SK-MEL-5 (cell line): ENCODE measurements at places on chromosomes 1 and 21. TPM values are rescaled to one million over a fixed set of nuclear protein-coding genes. Genes with fewer than 3 reads are reported as not detected.
A peak's percentile ranks its signal among the peaks of the same experiment; 100 is the strongest.

DNA sequence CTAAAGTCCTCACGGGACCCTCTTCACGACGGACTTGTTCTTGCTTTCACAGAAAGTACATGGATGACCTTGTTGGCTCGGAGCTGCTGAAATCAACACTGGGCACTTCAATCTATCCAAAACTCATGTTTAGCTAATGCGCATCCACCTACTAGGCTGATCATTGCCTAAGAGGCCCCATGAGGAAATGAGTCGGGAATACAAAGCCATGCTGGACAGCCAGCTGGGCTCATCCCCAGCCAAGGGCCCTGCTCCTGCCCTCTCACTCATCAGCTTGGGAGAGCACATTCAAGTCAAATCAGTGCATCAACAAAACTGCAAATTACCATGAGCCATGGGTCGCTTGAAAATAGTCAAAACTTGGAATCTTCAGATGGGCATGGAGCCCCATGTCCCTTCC lies 14.8 kb upstream of the HEYL start:
- DNase-seq = no peak

Gene CHIA
- not detected in 2 replicates for total RNA-seq

Gene GNAT2
- 0.11 and 0.18 TPM in 2 replicates for total RNA-seq

GRCh38 chr1:179121159-179121938 lies 39.5 kb downstream of the TOR3A start:
- peak; percentile 64 for DNase-seq

Gene CACNA1E
- 0.11 and 0.18 TPM in 2 replicates for total RNA-seq

- DNase-seq = no peak
These were observed 94.2 kb downstream of the PLXNA2 start for GRCh38 chr1:208149776-208150514.

Gene CGN
- total RNA-seq = 1.9 and 2.7 TPM in 2 replicates

GRCh38 chr1:234629026-234629425 lies 19.0 kb upstream of the IRF2BP2 start:
- DNase-seq = no peak

GRCh38 chr1:235342039-235342438 lies 13.7 kb downstream of the GGPS1 start:
- DNase-seq = no peak

DNA sequence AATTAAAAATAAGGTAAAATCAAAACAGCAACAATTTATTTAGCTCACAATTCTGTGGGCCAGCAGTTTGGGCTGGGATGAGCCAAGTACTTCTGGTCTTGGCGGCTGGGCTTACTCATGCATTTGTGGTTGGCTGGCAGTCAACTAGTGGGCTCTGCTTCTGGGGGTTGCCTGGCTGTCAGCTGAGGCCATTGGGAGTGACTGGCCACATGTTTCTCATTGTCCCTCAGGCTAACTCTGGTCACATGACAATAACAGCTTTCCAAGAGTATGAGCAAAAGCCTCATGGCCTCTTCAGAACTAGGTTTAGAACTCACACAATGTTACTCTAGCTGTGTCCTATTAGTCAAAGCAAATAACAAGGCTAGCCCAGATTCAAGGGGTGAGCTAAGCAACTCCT lies 15.6 kb upstream of the CHIA start:
- DNase-seq = peak; percentile 81

Gene LRRC8C
- 2.7 and 3.2 TPM in 2 replicates for total RNA-seq

Gene C1orf87
- total RNA-seq = not detected in 2 replicates

- DNase-seq = no peak
These were observed 124.5 kb upstream of the DPYD start for GRCh38 chr1:98045211-98045766.

- no peak for DNase-seq
These were observed 49.6 kb downstream of the KRTAP19-8 start for GRCh38 chr21:30988706-30989105.

DNA sequence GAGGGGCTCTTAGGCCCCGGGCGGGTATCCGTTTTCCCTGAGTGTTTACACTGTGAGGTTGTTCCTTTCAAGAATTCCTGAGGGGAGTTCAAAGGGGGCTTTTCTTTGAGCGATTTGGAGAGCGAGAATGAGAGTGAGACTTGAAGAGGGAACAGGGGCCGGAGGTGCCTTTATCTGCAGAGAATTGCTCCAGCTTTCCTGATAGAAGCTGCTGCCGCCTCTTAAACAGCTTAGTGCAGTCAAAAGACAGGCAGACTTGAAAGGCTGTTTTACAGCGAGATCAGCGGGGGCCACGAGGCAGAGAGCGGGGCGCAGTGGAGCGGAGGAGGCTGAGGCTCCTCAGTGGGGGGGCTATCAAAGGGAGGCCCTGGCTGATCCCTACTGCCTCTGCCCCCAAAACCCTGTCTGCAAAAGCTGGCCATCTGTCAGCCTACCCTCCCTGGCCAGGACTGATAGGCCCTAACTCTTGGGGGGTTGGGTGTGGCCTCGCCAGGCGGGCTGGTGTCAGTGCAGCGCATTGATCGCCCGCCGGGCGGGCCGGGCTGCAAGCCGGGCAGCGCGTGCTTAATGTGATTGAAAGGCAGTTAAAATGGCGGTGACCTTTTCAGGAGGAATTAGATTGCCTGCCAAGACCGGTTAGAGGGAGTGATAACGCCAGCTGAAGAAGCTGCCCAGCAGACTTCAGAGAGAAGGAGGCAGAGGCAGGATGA lies 36.4 kb downstream of the TMEM53 start:
- no peak for DNase-seq

GRCh38 chr1:118963456-118964430 lies 24.4 kb downstream of the TBX15 start:
- no peak for DNase-seq

GRCh38 chr1:17101261-17101660 lies 18.0 kb downstream of the PADI2 start:
- DNase-seq = no peak

DNA sequence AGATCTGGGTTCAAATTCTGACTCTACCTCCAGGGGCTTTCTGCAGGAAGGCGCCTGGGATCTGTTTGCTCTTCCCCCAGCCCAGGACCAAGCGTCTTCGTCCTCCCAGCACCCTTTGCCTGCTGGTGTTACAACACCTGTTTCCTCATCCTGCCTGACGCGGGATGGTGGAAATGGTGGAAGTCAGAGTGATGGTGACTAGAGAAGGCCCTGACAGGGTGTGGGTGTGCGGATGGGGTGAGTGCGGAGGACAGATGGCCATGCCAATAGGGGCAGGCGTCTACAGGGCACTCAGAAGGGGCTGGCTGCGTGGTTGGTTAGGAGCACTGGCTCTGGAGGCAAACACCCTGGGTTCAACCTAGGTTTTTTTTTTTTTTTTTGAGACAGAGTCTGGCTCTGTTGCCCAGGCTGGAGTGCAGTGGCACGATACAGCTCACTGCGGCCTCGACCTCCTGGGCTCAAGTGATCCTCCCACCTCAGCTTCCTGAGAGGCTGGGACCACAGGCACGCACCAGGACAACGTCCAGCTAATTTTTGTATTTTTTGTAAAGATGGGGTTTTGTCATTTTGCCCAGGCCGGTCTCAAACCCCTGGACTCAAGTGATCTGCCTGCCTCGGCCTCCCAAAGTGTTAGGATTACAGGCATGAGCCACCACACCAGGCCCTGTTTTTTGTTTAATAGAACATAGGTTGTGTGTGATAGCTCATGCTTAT lies 1.5 kb downstream of the THEMIS2 start:
- no peak for DNase-seq

GRCh38 chr1:15172405-15173259 lies 19.1 kb downstream of the TMEM51 start:
- peak; percentile 75 for DNase-seq

Gene LMX1A
- total RNA-seq = not detected in 2 replicates

- DNase-seq = no peak
These were observed 310.1 kb downstream of the PAPPA2 start for GRCh38 chr1:176773038-176773437.

GRCh38 chr1:117512728-117513321 lies 93.0 kb upstream of the TENT5C start:
- peak; percentile 43 for DNase-seq

Gene SPRR4
- not detected in 2 replicates for total RNA-seq

DNA sequence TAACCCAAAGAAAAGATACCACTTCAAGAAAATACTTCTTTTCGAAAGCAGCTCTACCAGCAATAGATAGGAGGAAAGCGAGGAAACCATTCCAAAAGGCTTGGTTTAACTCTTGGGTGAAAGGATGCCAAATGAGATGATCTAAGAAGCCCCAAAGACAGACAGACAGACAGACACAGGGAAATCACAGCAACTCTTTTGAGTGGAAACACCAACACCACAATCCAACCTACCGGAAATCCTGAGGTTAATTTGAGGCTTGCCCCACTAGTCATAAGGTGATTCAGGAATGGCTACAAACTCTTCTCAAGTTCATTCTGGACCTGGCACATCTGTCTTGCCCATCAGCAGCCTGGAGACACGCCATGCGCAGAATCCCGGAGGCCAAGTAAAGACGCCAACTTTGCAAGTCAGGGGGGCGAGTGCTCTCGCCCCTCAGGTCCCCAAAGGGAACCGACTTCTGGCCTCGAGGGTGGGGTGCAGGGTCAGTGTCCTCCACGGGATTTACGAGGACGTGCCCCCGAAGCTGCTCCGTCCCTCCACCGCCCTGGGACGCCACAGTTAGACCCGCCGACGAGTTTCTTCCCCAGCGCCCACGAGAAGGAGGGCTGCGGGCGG lies 778 bp downstream of the EVI5 start:
- DNase-seq = peak; percentile 53

Gene KISS1
- total RNA-seq = not detected in 2 replicates

DNA sequence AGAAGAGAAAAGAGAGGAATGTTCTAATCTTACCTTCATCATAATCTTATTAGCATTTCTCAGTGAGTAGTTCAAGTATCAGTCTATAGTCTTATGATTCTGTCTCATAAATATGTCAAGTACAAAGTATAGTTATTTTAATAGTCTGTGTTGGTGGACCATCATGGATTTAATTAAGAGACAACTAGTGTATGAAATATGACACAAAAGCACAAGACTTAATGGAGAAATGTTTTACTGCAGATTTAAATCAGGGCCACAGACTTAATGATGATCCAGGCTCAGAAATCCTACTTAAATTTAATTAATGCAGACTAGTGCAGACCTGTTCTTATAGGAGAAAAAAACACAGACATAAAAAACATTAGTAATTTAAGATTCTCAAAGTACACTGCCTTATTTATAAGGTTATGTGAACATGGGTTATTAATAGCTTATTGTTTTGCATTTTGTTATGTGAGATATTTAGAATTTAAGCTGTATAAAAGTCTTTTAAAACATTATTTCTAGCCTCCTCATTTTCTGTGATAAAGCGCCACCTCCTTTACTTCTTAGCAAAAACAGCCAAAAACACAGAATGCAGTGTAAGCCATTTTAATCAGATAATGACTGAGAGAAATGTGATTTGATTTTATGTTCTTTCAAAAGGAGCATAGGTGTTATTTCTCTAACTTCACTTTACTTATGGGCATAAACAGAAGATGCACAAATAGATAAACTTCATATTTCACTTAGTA lies 255.0 kb upstream of the SNX7 start:
- no peak for DNase-seq

GRCh38 chr1:58791106-58791505 lies 7.3 kb upstream of the JUN start:
- no peak for DNase-seq

Gene CLDN8
- not detected in 2 replicates for total RNA-seq

Gene CCT8
- total RNA-seq = 224 and 234 TPM in 2 replicates

GRCh38 chr1:183952101-183952500 lies 85.4 kb downstream of the COLGALT2 start:
- DNase-seq = no peak

GRCh38 chr1:76713535-76713934 lies 153.7 kb upstream of the ST6GALNAC5 start:
- DNase-seq = no peak

DNA sequence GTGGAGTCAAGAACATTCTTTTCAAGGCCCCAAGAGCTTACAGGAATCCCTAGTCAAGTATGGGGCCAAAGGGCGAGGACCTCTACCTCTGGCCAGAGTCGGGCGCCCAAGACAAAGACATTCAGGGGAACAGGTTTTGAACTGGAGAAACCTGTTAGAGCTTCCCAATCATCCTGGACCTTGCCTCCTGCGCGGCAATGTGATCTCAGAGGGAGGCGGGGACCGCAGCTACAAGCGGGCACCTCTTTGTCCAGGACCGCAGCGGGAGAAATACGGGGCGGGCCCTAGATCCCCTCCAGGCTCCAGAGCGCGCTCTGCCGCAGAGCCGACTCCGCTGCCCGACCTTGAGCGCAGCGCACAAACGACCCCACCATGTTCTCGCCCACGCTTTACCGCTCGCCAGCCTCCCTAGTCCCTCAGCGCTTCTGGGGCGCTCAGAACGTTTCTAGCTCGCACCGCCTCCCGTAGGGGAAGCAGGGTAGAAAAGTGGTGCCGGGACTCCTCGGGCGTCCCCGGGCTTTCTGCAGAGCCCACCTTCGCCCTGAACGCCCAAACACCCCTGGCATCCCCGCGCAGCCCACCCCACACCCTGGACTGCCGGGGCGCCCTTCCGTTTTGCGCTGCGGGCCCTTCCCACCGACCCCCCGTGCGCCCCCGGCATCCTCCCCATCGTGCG lies 28.1 kb downstream of the RABIF start:
- DNase-seq = peak; percentile 41

GRCh38 chr1:110477445-110477957 lies 26.6 kb downstream of the PROK1 start:
- peak; percentile 49 for DNase-seq

- DNase-seq = no peak
These were observed 23.9 kb downstream of the S1PR1 start for GRCh38 chr1:101260556-101261350.

DNA sequence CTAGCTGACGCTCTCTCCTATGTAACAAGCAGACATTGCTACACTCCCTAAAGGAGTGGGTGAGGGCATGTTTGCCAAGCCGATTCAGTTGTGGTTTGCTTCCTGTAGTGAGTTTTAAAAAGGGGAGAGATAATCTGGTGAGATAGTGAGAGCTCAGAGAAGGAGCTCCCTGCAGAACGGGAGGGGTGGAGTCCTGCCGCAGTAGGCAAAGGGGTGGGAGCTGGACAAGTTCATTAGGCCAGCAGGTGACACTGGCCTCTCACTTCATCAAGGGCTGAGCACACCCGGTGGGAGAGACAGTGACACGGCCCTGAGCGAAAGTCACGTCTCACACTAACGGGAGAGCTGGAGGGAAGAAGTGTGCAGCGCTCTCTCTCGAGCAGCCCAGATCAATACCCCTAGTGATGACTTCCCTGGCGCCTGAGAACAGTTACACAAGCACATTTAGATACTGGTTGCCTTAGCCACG lies 144.0 kb upstream of the CD34 start:
- no peak for DNase-seq

Gene OLIG2
- 24.4 and 25.8 TPM in 2 replicates for total RNA-seq

Gene RAB42
- not detected in 2 replicates for total RNA-seq

Gene HIPK1
- 11.4 and 12.7 TPM in 2 replicates for total RNA-seq

DNA sequence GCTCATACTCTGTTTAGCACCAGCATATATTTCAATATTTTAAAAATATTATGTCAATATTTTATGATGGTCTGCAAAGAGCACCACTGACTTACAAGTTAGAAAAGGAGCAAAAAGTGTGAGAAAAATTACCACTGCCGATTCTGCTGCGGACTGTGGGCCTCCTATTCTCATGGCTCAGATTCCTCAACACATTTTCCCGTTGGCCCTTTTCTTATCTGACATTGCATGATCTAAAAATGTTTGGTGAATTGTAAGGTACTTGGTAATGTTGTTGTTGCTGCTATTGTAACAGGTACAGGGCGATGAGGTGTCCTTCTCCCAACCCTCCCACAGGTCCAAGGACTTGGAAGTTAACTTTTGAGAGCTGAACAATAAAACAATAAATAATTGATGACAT lies 737 bp downstream of the C1orf162 start:
- no peak for DNase-seq

Gene RGS1
- total RNA-seq = 0.16 and 0.29 TPM in 2 replicates

- DNase-seq = no peak
These were observed 14.9 kb downstream of the PTCH2 start for GRCh38 chr1:44828003-44828651.

GRCh38 chr1:182762536-182762935 lies 27.0 kb upstream of the NPL start:
- no peak for DNase-seq
